ENCODE measurements at places on chromosomes 16 and 17.

DNA sequence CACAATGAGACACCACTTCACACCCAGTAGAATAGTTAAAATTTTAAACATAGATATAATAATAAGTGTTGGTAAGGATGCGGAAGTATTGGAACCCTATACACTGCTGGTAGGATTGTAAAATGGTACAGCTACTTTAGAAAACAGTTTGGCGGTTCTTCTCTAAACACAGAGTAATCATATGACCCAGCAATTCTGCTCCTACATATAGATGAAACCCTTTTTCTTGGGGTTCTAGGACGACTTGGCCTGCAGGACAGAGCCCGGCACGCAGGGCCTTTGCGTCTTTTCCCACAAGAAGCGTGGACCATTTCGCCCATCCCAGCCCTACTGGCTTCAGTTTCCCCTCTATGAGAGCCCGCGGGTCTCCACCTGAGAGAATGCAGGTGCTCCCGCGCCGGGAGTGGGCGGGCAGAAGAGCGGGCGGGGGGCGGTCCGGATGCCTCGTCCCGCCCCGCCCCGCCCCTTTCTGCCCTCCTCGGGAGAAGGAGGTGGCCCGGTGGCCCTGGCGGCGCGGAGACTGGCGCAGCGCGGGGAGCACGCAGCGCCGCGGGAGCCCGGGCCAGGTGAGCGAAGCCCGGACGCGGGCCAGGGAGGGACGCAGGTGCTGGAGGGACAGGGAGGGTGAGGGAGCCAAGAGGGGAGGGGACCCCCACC, at the start of gene SDR42E2:
SDR42E2 (plus strand) TSS at position 508 of the 657 bp plus-strand sequence. CDS start 3,077 bp downstream, outside the sequence.
- peak; percentile 16 for DNase-seq

- DNase-seq, result peak; percentile 65
Observed at GRCh38 chr17:3911271-3912053, 4.8 kb downstream of the P2RX1 start.

DNA sequence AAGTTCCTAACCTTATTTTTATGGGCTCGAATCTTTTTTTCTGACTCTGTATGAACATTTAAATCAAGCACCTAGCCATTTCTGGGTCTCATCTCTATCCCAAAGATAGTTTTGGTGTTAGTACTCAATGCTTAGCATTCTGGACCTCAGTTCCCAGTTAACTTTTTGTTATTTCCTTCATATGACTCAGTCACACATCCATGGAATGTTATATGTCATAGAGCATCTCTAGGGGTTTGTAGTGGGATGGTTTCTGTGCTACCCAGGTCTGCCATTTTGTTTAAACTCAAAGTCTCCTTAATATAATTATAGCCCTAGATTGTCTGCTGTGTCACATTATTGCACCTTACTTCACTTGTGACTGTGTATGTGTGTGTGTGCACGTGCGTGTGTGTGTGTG, 90.1 kb downstream of the EFCAB13 start:
- no peak for DNase-seq

DNA sequence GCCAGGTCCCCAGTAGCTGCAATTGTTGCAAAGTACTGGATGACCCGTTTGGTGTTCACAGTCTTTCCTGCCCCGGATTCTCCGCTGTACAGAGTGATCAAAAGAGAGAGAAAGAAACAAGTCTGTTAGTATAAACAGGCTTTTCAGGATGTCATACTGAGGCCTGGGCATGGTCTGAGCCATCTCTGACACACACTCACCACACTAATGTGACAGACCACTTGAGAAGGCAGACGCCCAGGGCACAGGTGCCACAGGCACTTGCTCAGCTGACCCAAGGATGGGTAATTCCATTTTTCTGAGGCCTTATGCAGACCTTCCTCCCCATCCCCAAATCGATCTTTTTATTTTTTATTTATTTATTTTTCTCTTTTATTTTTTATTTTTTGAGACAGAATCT, 7.5 kb downstream of the MYH3 start:
- no peak for DNase-seq

DNA sequence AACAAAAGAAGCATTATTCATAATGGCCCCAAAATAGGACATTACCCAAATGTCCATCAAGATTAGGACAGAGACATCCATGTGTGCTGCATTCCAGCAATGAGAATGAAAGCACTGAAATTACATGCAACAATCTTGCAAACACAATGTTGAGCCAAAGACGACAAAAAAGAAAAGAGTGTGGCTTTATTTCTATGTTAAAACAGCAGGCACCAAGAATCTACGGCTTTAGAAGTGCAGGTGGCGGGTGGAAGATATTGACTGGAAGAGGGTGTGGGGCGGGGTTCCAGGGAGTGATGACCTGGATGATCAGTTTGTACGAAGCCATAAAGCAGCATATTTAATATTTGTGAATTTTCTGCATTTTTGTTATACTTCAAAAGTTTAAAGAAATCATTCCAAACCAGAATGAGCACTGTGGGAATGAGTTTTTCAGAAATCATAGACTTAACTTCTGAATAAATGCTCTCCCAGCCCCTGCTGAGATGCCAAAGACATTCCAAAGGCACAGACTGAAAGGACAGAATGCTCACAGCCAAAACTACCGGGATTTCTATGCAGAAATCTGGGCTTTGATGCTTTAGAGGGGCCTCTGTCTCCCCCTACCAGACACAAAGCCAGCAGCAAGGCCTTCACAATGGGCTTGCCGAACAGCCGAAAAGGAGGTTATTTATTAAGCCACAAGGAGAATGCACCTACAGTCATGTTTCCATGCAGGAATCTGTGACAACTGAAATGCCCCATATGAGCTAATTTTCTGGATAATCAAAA, 361.6 kb downstream of the GRIN2A start:
- DNase-seq, result no peak

DNA sequence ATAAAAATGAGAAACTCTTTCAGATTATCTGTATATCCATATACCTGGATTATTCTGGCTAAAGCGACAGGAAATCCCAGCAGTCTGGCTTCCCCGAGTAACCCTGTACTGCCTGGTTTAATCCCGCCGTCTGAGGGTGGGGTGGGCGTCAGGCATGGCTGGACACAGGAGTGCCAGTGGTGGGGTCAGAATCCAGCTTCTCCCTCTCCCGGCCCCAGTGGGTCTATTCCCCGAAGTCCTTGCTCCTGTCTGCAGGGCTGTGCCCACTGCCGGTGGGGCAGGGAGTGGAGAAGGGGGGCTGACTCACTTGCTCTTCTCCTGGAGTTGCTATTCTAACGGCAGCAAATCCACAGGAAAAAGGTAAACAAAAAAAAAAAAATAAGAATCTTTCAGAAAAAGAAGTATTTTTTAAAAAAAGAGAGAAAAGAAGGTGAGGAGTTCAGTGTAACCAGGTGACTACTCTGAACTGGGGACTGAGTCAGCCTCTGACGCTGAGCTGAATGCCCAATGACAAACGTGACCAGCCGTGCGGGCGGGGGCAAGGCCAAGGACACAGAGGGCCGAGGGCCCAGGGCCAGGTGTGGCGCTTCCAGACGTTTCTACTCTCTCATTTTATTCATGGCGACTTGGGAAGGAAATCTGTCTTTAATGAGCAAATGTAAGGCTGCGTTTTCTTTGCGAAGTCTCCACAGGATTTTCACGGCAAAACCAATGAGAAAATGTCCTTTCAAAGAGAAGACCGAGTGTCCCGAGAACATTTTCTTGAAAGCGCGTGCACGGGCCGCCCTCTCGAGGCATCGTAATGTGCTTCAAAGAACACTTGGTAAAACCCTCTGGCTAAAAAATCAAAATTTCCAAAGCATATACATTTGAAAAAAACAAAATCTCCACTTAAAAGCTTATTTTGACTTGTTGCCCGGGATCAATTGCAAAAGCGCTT, 20.2 kb downstream of the FOXF1 start:
- DNase-seq, result no peak

DNA sequence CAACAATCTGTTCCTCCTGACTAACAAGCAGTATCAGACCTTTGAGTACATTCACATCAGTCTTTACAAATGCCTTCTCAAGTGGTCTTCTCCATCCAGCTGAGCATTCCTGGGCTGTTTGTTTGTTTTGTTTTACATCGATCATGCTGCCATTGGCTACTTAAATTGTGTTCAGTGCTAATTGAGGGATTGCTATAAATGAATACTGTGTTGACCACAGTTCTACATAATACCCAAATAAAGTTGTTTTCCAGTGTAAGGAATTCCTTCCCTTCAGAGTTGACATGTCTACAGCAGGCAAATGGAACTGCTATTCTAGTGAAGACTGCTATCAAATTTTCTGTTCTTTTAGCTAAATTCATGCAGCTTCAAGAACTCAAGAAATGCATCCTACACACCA, 3.2 kb downstream of the CDH8 start:
- no peak for DNase-seq

DNA sequence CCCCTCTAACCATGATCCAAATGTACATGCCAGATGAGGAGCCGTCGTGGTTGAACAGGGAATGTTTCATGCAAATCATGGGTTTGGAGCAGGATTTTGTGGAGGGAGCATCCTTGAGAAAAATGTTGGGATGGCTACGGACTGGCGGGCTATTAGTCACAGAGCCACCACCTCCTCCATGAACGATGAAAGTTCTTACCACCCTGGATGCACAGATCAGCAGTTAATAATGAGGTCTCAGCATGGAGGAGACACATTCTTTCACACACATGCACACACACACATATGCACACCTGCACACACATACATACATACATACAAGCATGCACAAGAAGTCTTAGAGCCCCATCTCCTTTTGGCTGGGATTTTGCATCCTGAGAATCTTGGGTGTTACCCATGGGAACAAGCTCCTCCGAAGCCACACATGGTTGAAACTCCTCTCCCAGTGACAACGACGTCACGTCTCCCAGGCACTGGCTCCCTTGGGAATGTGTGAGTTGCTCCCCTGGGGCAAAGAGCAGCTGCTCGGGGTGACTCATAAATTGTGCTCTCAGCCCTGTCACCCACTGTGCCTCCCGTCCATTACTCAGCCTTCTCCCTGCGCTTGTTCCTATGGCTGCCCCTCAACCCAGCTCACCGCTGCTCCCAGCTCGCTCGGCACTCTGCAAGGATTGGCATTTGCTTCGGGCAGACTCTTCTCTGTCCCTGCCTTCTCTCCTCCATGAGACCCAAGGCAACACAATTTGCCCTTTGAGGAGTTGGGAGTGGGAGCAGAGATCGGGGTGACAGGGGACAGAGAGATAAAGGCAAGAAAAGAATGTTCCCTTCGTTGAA, 344.6 kb downstream of the SOX9 start:
- no peak for DNase-seq

GRCh38 chr17:59353106-59353854, 21.8 kb downstream of the YPEL2 start:
- DNase-seq, result no peak

DNA sequence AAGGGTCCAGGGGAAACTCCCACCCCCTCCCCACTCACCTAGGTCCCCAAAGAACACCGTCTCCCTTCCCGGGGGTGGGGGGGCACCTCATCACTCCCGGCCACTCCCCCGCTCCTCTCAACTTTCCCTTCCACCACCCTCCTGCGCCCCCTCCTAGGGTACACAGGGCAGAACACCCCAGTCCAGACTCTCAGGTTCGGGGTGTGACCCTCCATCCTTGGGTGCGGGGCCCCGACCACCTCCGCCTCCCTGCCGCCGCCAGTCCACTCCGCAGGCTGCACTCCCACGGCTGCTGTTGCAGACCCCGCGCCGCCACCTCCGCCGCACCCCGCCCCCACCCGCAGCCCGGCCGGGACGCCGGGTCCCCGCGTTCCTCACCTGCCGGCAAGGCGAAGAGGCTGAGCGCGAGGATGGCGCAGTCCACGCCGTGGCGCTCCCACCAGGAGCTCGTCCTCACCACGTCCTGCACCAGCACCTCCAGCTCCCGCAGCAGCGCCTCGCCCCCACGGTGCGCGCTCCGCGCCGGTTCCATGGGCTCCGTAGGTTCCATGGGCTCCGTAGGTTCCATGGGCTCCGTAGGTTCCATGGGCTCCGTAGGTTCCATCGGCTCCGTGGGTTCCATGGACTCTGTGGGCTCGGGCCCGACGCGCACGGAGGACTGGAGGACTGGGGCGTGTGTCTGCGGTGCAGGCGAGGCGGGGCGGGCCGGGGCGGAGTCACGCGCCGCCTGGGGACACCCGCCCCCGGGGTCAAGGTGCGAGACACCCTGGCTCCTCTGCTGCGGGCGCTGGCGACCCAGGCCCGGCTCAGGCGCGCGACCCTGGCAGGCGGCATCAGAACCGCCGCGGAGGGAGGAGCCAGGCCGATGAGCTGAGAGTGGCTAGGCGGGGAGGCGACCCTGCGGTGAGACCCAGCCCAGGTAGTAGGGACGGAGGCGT, at the start of gene FADS6:
FADS6 (minus strand) TSS at position 660 of the 938 bp plus-strand sequence; CDS start at position 622, 38 bp downstream.
- DNase-seq, result no peak

DNA sequence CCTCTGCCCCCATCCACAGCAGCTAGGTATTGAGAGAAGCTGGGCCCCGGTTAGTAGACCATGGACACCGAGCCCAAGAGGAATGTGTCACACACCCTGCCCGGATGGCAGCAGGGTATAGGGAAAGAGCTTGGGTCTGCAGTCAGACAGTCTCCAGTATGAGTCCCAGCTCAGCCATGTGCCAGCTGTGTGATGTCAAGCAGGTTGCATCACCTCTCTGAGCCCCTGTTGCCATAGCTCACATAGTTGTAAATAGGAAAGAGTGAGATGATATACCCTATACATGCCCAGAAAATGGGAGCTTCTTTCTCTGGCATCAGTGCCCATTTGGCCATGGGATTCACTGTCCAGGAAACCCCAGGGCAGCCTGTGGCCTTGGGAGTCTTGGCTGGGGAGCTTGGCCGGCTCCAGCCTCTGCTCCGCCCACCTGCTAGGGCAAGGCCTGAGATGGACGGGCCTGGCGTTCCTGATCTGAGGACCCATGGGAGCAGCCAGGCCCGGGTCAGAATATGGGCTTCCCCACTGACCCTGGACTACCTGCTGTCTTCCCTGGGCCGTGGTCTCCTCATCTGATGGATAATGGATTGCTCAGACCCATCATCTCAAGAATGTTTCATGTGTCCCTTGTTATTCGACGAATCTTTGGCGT, 13.2 kb downstream of the CD300LG start:
- no peak for DNase-seq

- DNase-seq, result no peak
Observed at GRCh38 chr17:75394332-75394918, 11.1 kb downstream of the GRB2 start.

GRCh38 chr17:63984236-63984635, 11.5 kb upstream of the SCN4A start:
- DNase-seq, result no peak

Data from activated gamma-delta T cell (primary cell).